Peyer's patch (tissue), 4 donors: ENCODE measurements at places on chromosomes 6 and 20.

- no peak for DNase-seq
These were observed 21.6 kb upstream of the LRRC1 start for GRCh38 chr6:53773044-53773696.

DNA sequence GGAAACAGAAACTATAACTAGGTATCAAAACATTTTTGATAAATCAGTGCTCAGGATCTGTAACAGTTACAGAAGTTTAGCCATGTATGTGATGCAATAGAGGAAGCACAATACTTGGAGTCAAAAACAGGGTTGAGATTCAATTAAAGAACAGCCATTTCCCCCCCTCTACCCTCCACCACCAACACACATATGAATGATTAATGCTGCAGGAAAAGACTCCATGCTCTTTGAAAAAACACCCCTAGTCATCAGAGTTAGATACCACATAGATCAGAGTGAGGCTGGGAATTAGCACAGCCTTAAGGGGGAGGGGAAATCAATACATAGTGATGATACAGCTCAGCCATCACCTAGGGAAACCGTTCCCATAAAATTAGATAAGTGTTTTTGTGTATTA is 108.9 kb upstream of the EMILIN3 start:
- no peak for DNase-seq

- peak; percentile 78 for DNase-seq
These were observed 20.0 kb upstream of the NFATC2 start for GRCh38 chr20:51562332-51563173.

- DNase-seq: no peak
These were observed 223.9 kb downstream of the ERMARD start for GRCh38 chr6:169975286-169975685.

DNA sequence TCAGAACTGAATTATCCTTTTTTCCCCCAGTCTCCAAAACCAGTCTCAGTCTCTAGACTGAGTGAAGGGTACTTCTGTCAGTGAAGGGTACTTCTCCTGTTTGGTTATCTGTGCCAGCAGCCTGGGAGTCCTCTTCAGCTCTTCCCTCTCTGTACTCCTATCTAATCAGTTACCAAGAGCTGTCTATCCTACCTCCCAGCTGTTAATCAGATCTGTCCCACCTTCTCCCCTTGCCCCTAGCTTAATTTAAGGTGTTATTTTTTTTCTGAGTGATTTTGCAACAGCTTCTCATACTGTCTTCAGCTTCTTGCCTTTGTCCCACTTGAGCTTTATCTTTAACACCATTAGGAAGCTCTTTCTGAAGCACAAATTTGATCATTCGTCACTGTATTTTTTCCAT is 491.9 kb upstream of the SOX4 start:
- no peak for DNase-seq

DNA sequence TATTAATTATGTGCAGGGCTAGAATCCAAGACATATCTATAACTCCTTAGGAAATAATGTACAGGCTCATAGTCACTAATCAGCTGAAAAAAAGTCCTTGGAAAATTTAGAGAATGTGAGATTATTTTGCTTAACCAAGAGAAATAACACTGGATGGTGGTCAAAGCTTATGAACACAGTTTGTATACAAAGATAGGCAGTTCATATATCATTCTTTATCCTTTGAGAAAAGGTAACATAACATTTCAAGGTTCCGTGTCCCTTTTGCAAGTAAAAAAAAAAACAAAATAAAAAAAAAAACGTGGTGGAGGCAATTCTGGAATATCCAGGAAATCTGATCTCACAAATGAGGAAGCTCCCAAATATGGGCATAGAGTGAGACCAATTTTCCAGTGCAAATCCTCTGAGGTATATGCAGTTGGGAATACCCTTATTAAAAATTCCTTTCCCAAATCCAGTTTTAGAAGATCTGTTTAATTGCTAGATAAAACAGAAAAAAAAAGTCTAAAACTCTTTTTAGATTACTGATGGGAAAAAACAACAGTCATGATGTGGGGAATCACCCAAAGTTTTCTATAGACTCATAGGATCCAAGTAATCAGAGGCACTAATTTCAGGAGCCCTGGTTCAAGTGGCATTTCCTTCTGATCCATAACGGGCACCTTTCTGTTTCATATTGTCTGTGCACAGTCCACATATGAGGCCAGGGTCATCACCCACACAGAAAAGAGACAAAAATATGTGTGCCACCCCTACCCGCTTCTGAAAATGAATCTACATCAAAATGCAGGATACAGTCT is 17.7 kb upstream of the TNFAIP3 start:
- DNase-seq: no peak

DNA sequence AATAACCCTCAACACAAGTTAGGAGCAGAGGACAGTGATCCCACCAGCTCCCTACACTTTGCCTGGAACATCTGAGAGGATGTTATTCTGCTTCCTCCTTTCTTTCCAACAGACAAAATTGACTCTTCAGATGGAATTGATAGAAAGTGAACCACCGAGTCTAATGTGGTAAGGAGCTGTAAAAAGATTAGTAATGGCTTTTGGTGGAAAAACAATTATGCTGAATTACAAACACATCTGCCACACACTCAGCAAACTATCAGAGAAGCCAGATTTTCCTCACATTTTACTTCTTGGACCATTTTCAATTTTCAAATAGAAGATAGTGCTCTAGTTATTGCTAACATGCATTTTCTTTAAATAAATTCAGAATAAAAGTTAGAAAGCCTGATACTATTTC is 171.8 kb upstream of the COL21A1 start:
- no peak for DNase-seq

DNA sequence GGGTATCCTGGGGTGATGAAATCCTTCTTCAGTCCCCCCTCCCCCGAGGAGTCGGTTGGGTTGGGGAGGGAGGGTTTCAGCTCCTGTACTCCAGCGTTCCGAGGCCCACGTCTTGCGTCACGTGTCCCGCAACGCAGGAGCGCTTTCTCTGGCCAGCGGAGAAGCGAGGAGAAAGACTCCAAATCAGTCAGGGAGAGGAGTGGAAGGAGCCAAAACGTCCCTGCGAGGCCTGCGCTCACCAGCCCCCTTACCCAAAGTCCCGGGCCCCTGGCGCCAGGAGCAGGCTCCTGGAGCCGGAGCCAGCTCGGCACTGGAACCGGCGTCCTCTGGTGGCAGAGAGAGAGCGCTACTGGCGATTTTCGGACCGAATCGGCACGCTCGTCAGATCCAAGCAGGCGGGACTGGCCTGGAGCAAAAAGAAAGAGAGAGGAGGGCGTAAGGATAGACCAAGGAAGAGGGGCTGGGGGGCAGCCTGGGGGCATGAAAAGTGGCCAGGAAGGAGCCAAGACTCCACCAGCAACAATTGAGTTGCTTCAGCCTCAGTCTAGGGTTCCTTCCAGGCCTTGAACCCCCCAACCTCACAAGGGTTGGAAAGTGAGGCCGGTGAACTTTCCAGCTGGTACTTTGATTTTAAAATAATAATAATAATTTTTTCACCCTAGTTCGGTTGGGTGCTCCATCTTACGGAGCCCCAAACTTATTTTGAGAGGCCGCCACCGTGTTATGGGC is at the start of gene GNAS:
GNAS (plus strand) TSS at position 174 of the 729 bp plus-strand sequence.
- DNase-seq: peak; percentile 63

- DNase-seq: peak; percentile 82
These were observed 8.8 kb upstream of the VSX1 start for GRCh38 chr20:25090492-25091429.

- DNase-seq: no peak
These were observed 555 bp upstream of the ZBTB46 start for GRCh38 chr20:63831646-63831992.
